ENCODE measurements at places on chromosomes 3 and 15.

DNA sequence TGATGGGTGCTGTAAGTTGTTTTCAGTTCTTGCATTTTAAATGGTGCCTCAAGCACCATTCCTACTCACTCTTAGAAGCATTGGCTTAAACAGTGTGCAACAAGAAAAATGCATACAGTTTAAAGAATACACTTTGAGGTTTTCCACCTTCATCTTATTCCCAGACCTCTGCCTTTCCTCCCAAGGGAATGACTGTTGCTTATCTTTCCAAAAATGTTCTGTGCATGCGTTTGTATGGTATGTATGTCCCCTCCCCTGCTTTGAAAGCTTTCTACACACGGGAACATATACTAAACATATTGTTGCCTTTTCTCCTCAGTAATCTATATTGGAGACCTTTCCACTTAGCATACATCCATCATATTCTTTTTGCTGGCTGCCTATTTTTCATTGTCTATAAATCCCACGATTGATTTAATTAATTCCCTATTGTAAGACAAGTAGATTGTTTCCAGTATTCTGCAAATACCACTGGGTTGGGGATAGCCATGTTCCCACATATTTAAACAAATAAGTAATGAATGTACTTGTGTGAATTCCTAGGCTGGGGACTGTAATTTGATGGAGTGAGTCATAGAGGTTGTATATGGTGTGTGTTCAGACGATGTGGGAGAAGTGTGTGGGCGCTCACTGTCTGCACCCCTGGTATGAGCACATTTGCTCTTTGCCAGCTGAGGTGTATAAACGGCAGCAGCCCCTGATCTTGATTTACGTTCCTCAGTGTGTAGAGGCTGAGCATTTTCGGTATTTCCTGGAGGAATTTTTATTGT, 5.8 kb downstream of the TRAK1 start:
- DNase-seq, result peak; percentile 56

DNA sequence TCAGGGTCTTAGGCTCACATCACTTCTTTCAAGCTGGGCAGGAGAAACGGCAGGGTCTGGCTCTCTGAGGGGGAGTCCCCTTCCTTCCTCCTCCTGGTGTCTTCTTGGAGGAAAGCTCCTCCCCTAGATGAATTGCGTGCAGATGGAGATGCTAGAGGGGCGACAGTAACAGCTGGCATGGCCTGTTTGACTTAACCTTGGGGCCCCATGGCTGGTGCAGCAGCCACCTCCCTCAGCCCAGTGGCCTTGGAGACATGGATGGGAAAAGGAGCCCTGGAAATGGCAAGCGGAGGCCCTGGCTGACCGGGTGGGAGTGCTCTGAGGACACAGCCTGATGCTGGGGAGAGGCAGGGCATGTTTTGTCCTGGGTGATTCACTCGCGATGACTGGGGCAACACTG, 20.2 kb downstream of the PAK6 start:
- no peak for DNase-seq

DNA sequence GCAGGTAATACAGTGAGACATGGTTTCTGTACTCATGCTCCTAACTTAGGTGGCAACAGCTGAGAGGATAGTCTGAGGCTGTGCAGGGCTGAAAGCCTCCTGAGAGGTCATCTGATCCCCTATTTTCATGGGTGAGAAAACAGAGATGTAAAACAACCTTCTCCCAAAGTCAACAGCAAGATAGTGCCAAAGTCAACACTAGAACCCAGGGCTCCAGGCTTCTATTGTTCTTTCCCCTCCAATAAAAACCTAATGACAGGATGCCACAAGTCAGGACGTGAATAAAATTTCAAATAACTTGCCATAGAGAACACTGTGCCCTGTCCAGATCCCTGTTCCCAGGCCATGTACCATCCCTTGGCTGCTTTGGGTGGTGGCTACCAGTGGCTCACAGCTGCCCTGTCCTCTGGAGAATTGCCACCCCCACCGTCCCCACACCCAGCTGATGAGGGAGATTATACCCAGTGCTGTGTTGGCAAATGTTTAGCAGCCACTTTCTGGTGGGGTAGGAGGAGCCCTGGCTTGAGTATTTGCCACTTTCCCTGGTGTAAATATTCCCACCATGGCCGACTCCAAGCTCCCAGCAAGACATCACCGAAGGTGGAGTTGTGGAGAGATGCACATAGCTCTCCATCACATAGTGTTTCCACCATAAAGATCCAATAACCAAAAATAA, 54.8 kb downstream of the SRGAP3 start:
- no peak for DNase-seq

GRCh38 chr3:197578376-197578775, 22.6 kb upstream of the BDH1 start:
- DNase-seq, result no peak

DNA sequence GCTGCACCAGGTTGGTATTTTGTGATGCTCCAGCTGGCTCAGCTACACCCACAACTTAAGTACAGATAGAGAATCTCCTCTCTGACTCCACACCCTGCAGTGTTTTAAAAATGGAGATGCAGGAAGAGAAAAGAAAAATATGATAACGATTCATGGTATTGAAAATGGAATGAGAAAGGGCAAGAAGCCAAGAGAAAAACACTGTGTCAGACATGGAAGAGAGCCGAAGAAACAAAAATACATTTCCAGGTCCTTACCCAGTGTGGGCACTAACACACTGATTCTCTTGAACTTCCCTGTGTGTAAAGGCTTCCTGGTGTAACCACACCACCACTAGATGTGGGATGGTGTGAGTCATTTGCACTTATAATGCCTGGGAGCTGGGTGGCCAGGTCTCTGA, 93.1 kb downstream of the GMPS start:
- no peak for DNase-seq

DNA sequence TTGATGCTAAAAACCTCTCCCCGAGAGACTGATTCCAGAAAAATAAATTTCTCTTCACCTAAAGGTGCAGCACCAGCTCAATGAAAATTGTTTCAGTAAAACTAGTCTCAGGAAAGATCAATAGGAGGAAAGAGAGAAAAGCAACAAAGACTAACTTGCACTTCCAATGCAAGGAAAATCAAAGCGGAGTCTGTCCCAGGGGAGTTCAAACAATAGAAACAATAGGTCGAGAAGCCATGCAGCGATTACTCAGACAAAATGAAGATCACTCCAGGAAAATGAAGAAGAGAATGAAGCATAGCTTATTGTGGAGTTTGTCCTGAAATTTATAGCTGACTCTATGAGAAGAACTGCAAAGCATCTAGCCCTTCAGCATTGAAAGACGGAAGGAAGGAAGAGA, 105.1 kb upstream of the FRMD4B start:
- no peak for DNase-seq

DNA sequence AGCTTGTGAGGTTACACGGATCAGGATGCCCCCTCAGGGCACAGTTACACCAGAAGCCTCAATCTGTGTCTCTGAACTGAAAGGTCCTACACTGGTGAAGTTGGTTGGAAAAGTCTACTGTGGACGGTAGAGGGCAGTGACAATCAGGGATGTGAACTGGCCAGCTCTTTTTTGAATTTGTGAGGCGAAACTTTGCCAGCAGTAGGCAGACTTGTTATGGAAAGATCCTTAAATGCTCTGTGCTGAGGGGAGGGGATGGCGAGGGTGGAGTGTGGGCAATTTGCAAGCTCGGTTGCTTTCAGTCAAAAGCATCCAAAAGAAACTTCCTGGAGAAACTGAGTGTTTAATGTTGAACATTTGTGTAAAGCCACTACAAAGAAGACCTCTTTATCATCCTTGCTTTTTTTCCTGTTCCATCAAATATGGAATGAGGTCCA, 127.4 kb upstream of the ABHD17C start:
- DNase-seq, result no peak

GRCh38 chr3:133448478-133449122, 48.7 kb downstream of the BFSP2 start:
- peak; percentile 60 for DNase-seq

DNA sequence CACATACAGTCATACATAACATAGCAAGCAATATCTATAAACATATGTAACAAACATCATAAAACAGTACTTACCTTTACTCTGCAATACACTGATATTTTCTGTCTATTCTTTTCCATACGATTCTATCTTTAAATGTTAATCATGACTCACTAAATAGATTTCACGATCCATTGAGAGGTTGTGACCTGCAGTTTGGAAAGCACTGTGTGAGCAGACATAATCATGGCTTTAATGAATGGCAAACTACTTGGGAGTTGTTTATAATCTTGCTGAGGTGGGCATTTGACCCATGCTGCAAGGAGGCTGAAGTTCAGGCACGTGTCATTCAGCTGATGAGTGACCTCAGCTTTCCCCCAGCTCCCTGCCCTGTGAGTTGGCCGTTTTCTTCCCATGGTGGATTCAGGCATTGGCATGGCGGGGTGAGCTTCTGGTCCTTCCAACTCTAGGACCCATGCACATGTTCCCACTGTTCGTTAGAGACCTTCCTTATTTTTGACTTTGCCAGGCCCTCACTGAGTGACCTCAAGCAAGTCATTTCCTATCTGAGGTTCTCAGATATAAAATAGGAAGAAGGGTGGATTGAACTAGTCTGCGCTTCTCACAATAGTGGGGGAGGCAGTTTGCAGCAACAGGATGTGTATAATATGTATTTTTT, 41.7 kb downstream of the PAQR5 start:
- DNase-seq, result no peak

- DNase-seq, result no peak
Observed at GRCh38 chr3:11452885-11453847, 181.0 kb downstream of the ATG7 start.

GRCh38 chr15:71806452-71806931, 3.9 kb upstream of the NR2E3 start:
- DNase-seq, result no peak

- no peak for DNase-seq
Observed at GRCh38 chr3:126887686-126888085, 95.2 kb upstream of the PLXNA1 start.

GRCh38 chr3:78970656-78971055, 797.1 kb downstream of the ROBO1 start:
- no peak for DNase-seq

DNA sequence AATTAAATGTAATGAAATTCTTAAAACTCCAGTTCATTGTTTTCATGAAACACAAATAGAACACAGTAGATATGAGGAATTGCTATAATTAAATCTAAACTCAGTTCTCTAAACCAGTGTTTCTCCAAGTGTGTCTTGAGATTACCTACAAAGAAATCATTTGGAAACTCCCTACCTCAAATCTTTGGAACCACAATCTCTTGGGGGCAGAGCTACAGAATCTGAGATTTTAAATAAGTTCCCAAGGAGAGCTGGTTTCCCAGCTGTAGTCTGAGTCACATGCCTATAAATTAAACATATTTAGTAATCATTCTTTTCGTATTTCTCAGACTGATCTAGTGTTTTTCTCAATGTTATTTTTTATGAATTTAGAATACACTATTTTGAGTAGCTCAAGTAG, 17.0 kb upstream of the ACTC1 start:
- DNase-seq, result no peak

GRCh38 chr3:54596087-54596486, 331.8 kb downstream of the LRTM1 start:
- no peak for DNase-seq

DNA sequence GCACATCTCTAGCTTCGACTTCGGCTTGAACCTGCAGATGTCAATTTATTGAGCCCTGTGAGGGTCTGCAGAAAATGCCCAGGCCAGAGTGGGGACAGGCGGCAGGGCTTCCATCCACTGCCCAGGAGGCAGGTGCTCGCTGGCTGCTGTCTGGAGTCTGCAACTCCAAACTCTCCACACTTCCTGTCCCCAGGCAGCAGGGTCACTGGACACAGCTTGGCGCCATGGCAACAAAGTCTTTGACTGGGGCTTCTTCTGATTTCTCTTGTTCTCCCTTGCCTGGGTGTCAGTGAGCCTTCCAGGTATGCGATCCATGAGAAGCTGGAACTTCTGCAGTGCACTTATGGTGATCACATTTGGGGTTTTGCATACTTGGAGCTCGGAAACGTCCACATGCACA, 33.5 kb downstream of the SV2B start:
- no peak for DNase-seq

- DNase-seq, result no peak
Observed at GRCh38 chr3:120364821-120365220, 15.7 kb upstream of the LRRC58 start.

GRCh38 chr15:45126535-45127158, 3.0 kb downstream of the DUOXA1 start:
- DNase-seq, result peak; percentile 56

DNA sequence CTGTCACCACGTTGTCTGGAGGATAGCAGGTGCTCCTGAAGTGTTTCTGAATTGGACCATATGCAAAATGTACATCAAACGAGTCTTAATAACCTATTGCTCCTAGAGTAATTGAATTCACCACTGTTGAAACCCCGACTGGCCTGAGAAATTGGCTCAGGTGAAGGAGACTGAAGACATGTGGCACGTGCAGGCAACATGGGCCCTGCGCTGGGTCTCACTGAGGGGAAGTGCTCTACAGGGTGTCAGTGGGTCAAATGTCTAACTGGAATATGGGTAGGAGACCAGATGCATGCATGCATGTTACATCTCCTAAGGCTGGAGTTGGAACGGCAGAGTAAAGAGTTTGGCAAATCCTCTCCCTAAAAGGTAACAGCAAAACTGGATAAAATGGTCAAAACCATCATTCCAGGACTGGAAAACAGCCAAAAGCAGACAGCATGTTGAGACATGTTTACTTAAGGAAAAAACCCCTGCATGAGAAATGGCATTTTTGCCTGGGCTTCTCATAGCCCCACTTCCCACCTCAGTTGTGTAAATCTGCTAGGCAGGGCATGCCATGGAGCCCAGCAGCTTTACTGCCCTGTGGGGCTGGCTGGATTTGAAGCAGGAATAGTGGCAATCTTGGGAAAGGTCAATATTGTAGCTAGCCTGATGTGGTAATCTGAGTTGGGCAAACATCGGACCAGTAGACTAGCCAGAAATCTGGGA, 131.3 kb downstream of the TJP1 start:
- DNase-seq, result no peak

DNA sequence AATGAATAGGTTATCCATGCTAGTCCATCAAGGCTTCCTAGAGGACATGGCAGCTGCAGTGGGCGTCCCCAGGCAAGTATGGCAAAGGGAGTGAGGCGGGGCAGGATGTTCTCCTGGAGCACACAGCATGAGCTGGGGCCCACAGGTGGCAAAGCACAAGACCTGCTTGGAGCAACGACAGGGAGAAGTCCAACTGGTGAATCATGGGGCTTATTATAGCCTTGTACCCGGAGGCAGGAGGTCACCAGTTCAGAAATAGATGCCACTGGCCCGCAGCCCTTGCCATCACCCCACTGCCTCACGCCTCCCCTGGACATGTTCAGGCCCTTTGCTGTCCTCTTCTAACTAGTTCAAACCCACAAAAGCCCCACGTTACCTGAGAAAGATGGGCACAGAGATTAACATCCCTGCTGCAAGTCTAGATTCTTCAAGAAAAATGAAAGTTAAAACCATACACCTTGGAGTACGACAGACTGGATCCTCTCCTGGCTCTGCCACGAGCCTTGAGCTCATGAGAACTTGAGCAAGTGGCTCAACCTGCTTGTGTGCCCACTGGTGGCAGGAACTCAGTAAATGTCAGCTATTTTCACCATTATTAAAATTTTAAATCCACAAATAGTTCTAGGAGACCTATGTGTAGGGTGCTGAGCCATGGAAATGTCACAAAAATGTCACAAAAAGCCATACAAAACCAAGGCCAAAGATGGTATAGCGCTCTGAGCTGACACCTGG, 1.8 kb upstream of the SRGAP3 start:
- no peak for DNase-seq

- DNase-seq, result no peak
Observed at GRCh38 chr3:2920103-2920502, 190.1 kb downstream of the IL5RA start.
